ENCODE measurements at places on chromosomes 16 and 17. TPM values are rescaled to one million over a fixed set of nuclear protein-coding genes. Genes with fewer than 3 reads are reported as not detected.

Gene SLC43A2
- 42.3 TPM for total RNA-seq

Gene SDK2
- total RNA-seq, result 19.2 TPM

Gene OTOA
- 0.18 TPM for total RNA-seq

Gene LCMT1
- 39.7 TPM for total RNA-seq

Gene SLC5A11
- 3.7 TPM for total RNA-seq

Gene FBXO39
- not detected for total RNA-seq

Gene ARHGAP44
- 7.9 TPM for total RNA-seq

Gene KRTAP4-9
- not detected for total RNA-seq

All from metanephros (tissue), 2 donors.